AG08396 (cell line): ENCODE measurements at places on chromosomes 5 and 9.

DNA sequence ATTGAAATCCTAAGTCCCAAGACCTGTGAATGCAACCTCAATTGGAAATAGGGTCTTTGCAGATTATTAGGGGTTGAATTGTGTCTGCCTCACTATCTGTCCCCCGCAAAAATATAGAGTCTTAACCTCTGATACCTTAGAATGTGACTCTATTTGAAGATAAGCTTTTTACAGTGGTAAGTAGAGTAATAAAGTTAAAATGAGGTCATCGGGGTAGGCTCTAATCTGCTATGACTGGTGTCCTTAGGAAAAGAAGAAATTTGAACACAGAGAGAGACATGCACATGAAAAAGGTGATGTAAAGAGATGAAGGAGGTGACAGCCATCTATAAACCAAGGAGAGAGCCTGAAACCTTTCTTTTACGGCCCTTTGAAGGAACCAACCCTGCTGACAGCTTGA, 287.1 kb upstream of the ADRA1B start:
- no peak for DNase-seq

- DNase-seq: no peak
These were observed 8.4 kb upstream of the JMY start for GRCh38 chr5:79227484-79228025.

GRCh38 chr5:136005476-136005875, 23.3 kb upstream of the TGFBI start:
- no peak for DNase-seq

- DNase-seq: no peak
These were observed 20.7 kb downstream of the TNFSF8 start for GRCh38 chr9:114909661-114910060.

- DNase-seq: no peak
These were observed 81.9 kb downstream of the ISL1 start for GRCh38 chr5:51465165-51465564.

DNA sequence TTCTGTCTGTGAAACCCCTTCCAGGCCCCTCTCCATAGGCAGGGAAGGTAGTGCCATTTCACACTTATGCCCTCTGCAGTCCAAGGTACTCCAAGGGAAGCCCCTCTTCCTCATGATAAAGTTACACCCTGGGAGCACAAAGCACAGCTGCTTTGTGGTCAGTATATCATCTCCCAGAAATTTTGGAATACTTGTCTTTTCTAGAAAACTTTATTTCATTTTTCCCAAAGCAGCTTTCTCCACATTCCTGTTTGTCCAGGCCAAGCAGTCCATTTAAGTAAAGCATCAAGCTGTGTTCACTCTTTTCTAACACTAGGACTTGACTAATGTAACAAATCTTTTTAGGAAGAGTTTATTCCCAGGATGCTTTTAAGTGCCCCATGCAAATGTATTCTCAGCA, 371.8 kb upstream of the RGMB start:
- no peak for DNase-seq
